Neuronal stem cell (in vitro differentiated cells): ENCODE measurements at places on chromosomes 1 and 21.

- DNase-seq: no peak
- H3K4me1 ChIP-seq: no peaks in the 10 kb centered on the region
- H3K27me3 ChIP-seq: no peaks in the 10 kb centered on the region
- no peak overlapping the region for H3K27ac ChIP-seq
These were observed 38.1 kb upstream of the SCYL3 start for GRCh38 chr1:169931795-169932231.

DNA sequence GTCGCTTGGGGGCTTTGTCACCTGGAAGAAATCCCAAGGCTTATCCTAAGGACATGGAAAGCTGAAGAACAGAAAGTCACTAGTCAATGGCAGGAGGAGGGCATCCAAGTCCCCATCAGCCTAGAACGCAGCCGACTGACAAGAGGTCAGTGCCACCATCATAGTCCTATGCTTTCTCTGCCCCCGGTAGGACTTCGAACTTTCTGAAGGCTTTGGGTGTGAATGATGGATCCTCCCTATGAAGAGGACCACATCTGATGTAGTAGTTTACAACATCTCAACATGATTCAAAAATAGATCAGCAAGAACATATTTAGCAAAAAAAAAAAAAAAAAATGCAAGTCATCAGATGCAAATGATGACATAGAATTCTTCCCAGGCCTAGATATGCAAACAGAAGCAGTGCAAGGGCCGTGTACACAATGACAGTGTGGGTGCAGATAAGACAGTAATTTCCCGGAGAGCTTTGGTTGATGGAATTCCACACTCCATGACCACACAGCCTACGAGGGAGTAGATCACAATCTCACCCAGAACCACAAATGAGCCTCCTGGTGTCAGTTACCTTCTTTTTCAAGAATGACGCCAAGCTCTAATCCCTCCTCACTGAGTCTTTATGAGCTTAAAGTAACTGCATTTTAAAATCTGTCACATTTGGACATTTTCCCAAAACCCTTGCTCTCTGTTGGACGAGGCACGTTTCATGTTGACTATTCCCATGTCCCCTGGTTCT lies 88.2 kb downstream of the PSMG1 start:
- no peak overlapping the region for H3K27ac ChIP-seq
- H3K4me3 ChIP-seq: no peak overlapping the region
- H3K36me3 ChIP-seq: no peaks in the 10 kb centered on the region
- no peak for DNase-seq
- no peaks in the 10 kb centered on the region for H3K4me1 ChIP-seq

DNA sequence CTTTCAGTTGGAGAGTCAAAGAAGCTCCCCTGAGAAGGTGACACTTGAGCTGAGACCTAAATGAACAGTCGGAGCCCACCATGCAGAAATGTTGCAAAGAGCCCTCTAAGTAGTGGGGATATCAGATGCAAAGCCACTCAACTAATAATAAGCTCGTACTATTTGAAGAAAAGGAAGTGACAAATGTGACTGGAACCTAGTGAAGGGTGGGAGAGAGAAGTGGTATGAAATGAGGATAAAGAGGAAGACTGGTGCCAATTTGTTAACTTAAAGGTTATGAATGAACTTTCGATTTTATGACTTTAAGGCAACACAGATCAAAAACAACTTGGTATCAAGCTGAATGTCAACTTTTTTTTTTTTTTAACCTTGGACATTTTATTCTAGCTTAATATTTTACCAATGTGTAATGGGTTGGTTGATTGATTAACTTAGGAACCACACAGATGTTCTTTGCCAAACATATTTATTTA lies 14.7 kb downstream of the LYPLAL1 start:
- no peak overlapping the region for H3K4me3 ChIP-seq
- H3K27me3 ChIP-seq: no peaks in the 10 kb centered on the region
- DNase-seq: no peak
- H3K36me3 ChIP-seq: no peaks in the 10 kb centered on the region

GRCh38 chr1:66431999-66432398 lies 102.0 kb upstream of the SGIP1 start:
- H3K27ac ChIP-seq: no peak overlapping the region
- no peak for DNase-seq
- H3K4me3 ChIP-seq: no peak overlapping the region
- H3K27me3 ChIP-seq: no peaks in the 10 kb centered on the region
- no peaks in the 10 kb centered on the region for H3K36me3 ChIP-seq

DNA sequence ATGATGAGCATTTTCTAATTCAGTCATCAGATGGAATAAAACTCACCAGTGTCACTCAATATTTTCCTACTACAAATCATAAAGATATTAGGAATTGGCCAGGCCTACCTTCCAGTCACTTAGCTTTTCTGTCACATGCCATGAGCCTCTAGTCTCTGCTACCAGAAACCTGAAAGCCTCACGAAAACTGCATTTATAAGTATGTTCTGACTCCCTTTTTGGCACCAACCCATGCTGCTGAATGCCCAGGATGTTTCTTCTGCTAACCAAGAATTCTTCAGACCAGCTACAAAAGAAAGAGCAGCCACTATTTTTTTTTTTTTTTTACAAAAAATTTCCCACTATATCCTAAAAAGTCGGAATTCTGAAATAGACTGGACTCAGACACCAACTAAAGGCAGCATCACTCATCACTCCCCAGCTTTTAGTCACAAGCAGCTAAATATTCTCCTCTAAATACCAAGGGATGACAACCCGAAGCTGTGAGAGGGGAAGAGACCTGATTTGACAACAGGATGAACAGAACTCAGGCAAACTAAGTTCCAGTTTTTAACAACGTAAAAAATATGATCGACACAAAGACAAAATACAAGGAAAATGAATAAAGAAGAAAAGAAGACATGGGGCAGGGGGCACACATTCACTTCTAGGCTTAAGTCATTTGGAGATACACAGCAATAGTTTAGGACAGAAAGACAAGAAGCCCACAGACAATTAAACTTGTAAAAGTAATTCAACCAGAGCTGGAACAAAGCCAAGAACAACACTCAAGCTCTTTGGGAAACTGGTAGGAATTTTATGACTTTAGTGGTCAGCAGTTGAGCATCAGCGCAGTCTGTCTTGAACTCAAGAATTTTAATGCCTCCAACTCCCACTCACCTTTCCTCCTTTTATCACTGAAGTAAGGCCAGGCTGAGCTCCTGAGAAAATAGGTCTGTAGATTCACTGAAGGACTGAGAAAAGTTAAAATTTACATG lies 1.7 kb downstream of the DCAF8 start:
- no peaks in the 10 kb centered on the region for H3K27me3 ChIP-seq
- no peak overlapping the region for H3K27ac ChIP-seq
- no peak for DNase-seq
- H3K36me3 ChIP-seq: peaks cover 30% of the 10 kb centered on the region
- peak overlapping the region; percentile 83 for H3K4me3 ChIP-seq

DNA sequence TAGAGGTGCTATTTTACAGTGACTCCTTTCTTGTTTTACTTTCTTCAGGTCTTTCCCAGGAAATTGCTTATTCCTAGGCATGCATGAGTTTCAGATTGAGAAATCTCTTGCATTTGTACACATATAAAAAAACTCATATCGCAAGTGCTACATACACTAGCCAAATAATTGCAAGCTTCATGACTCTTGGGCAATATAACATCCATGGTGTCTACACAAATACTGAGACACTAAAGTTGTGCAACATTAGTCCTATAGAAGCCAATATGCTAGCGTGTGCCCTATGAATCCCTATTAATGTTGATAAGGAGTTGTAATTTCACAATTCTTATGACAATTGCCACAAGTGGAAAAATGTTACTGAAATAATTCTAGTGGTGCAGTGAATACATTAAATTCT lies 591.0 kb downstream of the ADGRL2 start:
- H3K4me1 ChIP-seq: peaks cover 3% of the 10 kb centered on the region
- H3K27ac ChIP-seq: no peak overlapping the region
- H3K36me3 ChIP-seq: no peaks in the 10 kb centered on the region
- no peak for DNase-seq
- H3K4me3 ChIP-seq: no peak overlapping the region
